ENCODE measurements at places on chromosomes 4 and X.

DNA sequence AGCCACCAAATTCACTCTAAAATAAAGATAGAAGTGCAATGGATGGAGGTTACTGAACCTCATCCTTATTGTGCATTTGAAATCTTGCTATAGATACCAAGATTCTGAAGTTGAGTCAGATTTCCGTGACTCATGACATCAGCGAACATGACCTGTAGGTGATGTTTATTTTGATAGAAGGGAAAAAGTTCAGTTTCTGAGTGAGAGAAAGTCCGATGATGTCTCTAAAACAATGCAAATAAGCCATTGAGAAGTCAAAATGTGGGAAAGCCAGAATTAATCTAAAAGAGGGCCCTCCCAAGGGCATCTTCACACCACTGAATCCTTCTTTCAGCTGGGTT, 20.0 kb downstream of the PHOX2B start:
- DNase-seq, result no peak

- DNase-seq, result no peak
Observed at GRCh38 chr4:83205760-83206159, 78.8 kb downstream of the COQ2 start.

GRCh38 chrX:65750674-65751469, 83.4 kb downstream of the MSN start:
- no peak for DNase-seq

- DNase-seq, result peak; percentile 78
Observed at GRCh38 chr4:108018040-108018883, 28.6 kb downstream of the HADH start.

DNA sequence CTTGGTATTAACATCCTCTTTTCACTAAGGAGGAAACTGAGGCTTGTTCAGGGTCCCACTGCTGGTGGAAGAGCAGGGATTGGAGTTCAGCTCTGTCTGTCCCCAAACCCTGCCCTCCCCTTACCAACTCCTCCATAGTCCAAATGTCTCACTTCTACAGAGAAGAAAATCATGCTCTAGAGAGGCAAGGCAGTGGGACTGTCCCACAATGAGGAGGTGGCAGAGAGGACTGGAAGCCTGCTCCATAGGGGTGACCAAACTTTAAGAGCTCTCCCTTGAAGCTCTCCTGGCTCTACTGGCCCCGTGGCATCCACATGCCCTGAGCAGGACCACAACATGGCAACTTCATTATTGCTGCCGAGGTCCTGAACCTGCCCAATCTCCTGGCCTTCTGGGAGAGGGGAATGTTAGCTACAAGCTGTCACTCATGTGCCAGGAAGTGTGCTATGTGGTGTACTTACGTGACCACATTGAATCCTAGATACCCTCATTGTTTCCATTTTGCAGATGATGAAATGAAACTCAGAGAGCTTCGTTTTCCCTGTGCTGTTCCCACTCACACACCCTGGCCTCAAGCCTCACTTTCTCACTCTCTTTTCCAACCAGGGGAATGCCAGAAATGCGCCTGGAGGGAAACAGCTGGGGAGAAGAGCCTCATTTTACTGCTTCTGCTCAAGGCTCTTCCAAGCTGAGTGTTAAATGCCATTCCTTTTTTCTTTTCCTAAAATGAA, 71.5 kb downstream of the ANAPC4 start:
- no peak for DNase-seq

- DNase-seq, result no peak
Observed at GRCh38 chrX:41066969-41067368, 18.3 kb upstream of the USP9X start.

GRCh38 chr4:81757691-81758090, 286.0 kb upstream of the RASGEF1B start:
- no peak for DNase-seq

GRCh38 chr4:123606336-123606735, 209.7 kb downstream of the SPRY1 start:
- no peak for DNase-seq

DNA sequence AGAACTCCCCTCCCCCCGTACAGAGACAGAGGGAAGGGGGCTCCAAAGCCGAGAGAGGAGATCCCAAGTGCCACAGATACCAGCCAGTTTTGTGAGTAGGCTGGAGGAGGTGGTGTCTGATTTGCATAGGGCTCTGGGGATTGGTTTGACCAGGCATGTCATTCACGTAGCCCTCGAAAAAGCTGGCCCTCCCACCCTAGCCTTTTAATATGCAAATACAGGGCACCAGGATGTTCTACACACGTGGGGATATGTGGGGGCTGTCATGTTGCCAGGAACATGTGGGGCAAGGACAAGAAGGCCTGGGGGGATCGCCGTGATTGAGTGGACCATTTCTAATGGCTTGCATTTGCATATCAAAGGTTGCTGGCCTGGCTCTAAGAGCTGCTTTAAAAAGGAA, 272.9 kb downstream of the PPP1R2C start:
- DNase-seq, result no peak

GRCh38 chr4:176902710-176903323, 110.1 kb upstream of the VEGFC start:
- DNase-seq, result no peak

- no peak for DNase-seq
Observed at GRCh38 chr4:137274404-137274803, 257.9 kb downstream of the PCDH18 start.

GRCh38 chr4:30768277-30768676, 48.1 kb downstream of the PCDH7 start:
- no peak for DNase-seq

DNA sequence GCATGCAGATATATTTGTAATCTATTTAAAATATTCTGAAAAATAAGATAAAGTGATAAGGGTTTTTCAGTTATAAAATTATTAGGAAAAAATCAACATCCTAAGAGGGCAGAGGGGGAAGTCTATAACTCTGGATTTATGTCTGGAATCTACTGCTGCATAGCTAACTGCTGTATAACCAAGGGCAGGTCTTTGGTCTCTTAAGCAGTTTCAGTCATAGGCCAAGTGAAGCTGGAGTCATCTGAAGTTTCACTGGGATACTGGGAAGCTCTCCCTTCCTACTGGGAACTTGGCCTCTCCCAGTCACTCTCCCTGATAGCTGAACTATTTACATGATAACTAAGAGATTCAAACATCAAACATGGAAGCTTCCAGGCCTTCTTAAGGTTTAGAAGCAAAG, 1409.9 kb upstream of the PCDH7 start:
- no peak for DNase-seq

GRCh38 chr4:60201052-60201673, 999.0 kb upstream of the ADGRL3 start:
- DNase-seq, result no peak

- DNase-seq, result no peak
Observed at GRCh38 chr4:99468889-99469288, 33.7 kb upstream of the ADH7 start.

- DNase-seq, result no peak
Observed at GRCh38 chrX:71222929-71223328, at the start of gene GJB1. TSS of gene GJB1 (plus strand) at chrX:71223224. CDS start at chrX:71223708, 484 bp downstream.

DNA sequence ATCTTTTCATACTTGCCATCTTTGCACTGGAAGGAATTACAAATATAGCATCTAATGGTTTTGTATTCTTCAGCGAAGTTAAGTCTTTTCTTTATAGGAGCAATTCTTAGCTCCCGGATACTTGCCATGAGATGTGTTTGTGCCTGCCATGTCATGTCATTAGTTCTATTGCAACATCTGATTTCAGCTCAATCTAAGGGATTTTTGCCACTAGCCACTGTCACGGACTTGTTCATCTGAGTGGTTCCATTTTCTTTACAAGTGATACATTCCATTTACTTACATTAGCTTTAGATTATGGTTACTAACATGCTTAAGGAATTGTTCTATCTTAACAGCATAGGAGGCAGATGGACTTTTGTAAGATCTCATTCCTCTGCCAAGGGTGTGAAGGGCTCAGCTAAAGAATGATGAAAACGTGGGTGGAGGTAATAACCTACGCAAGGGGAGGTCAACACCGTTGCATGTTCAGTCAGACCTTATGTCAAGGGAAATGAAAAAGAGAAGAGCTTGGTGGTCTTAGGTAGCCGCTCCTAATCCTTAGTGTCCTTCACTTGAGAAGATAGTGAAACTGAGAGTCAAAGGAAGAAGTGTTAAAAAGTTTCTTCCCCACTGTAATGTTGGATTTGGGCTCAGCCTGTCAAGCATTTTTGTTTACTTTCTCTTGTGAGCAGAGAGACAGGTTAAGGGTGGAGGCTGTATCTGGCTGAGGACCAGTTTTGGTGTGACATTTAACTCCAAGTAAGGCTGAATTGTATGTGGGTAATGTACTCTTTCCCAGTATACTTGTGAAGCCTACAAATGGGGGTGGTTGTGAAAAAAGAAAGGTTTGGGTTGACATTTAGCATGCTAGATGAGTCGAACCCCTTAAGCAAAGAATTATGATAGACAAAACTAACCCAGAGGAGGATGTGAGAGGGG, 3.6 kb upstream of the KLHL2 start:
- no peak for DNase-seq

DNA sequence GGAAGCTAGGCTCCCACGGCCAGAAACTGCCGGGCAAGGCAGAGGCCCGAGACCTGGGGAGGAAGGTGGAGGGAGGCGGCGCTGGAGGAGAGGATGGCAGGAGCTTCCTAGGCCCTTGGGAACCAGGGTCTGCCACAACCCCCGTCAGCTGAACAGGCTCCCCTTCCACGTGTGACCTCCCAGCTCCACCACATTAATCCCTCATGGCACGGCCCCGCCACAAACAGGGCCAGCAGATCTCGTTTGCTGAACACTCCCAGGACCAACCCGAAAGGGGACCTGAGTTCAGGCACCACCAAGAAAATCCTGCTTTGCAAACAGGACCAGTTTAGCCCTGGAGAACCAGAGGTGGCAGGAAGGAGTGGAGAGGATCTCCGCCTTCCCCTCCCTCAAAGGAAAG, 62.7 kb downstream of the FHDC1 start:
- no peak for DNase-seq

GRCh38 chrX:123909523-123909922, 49.7 kb downstream of the XIAP start:
- no peak for DNase-seq

GRCh38 chrX:47143894-47144625, 442 bp downstream of the NDUFB11 start:
- DNase-seq, result peak; percentile 89

DNA sequence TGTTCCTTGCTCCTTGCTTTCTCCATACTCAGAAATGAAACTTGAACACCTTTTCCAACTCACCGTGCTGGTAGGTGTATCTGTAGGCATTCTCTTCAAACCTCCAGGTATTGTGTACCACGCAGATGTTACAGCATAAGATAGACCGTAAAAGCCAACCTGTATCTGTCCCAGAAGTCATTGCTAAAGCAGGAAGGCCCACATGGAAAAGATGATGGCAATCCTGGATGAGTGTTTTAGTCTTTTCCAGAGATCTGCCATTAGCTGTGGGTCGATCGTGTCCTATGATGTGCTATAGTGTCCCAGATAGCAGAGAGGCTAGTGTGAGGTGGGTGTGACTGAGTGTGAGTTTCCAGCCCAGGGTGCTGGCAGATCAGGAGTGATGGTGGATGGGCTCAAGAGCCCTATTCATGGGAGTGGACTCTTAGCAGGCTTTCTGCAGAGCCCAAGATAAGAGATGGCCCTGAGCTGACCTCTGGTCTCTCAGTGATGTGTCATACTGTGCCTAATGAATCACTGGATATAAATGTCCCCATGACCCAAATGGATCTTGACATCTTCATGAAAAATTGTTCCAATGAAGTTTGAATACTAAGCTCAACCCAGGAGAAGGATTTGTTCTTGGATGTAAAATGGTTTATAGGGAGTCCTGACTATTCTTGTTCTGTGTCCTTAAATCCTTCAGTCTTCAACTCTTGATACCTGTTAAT, 69.1 kb upstream of the WDR1 start:
- DNase-seq, result no peak

- peak; percentile 37 for DNase-seq
Observed at GRCh38 chrX:7147413-7147977, at the start of gene STS. TSS of gene STS (plus strand) at chrX:7147712. CDS start at chrX:7253200, 105,488 bp downstream.
